Left kidney (tissue), 8 donors: ENCODE measurements at places on chromosomes 6 and 20. TPM values are rescaled to one million over a fixed set of nuclear protein-coding genes. Genes with fewer than 3 reads are reported as not detected.

EEF1A2 gene
- 0.67 TPM for polyA plus RNA-seq

PACRG gene
- 20.2 TPM for polyA plus RNA-seq

VTA1 gene
- 76.8 TPM for polyA plus RNA-seq

TMEM14C gene
- polyA plus RNA-seq = 162 TPM

PRR18 gene
- polyA plus RNA-seq = 0.12 TPM

FERMT1 gene
- polyA plus RNA-seq = 5.4 TPM

CYP39A1 gene
- polyA plus RNA-seq = 6.8 TPM

RAD21L1 gene
- not detected for polyA plus RNA-seq

PNLDC1 gene
- polyA plus RNA-seq = 0.07 TPM
